ENCODE measurements at places on chromosomes 6 and 20.

DNA sequence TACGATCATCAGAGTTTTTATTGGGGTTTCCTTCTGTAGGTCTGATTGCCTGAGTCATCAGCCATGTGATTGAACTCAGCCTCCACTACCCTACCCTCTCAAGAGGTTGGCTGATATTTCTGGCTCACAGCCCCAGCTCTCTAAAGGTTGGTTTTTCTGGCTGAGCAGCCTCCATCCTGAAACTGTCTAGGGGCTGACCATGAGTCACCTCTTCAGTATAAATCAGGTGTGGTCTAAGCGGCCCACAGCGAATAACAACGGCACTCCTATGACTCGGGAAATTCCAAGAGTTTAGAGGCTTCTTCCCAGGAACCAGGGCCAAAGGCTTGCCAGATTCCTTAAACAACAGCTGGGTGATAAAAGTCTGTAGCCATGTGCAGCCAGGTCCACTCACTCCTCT, 115.5 kb downstream of the SOD2 start:
- no peak for DNase-seq

- no peak for DNase-seq
Observed at GRCh38 chr20:53929974-53930650, 140.3 kb downstream of the BCAS1 start.

- peak; percentile 44 for DNase-seq
Observed at GRCh38 chr6:147418523-147418922, 90.0 kb upstream of the SAMD5 start.

DNA sequence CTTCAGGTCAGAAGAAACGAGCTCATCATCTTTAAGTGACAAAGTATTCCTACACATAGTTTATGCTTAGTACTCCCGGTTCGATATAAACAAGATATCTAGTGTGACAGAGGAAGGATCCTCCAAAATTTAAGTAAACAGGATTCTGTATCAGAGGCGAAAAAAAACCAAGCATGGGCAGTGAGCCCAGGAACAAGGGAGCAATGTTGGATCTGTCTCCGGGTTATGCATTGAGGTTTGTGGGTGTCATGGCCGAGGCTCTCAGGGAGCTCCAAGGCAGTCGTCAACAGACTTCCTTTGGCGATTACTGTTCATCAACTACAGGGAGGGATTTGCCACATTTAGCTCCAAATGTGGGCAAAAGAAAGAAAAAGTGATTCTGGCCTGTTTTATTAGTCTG, 319.5 kb downstream of the CBLN4 start:
- no peak for DNase-seq

GRCh38 chr6:24935366-24936152, at the start of gene RIPOR2:
Gene RIPOR2, minus strand, starts transcription at chr6:24935960. Its CDS starts 62 bp downstream, at chr6:24935898.
- DNase-seq: no peak

GRCh38 chr6:129701721-129702455, 8.1 kb downstream of the ARHGAP18 start:
- DNase-seq: no peak

GRCh38 chr6:26195376-26195923, 108.2 kb downstream of the HFE start:
- DNase-seq: peak; percentile 93

GRCh38 chr6:22716721-22717120, 147.4 kb downstream of the HDGFL1 start:
- no peak for DNase-seq

DNA sequence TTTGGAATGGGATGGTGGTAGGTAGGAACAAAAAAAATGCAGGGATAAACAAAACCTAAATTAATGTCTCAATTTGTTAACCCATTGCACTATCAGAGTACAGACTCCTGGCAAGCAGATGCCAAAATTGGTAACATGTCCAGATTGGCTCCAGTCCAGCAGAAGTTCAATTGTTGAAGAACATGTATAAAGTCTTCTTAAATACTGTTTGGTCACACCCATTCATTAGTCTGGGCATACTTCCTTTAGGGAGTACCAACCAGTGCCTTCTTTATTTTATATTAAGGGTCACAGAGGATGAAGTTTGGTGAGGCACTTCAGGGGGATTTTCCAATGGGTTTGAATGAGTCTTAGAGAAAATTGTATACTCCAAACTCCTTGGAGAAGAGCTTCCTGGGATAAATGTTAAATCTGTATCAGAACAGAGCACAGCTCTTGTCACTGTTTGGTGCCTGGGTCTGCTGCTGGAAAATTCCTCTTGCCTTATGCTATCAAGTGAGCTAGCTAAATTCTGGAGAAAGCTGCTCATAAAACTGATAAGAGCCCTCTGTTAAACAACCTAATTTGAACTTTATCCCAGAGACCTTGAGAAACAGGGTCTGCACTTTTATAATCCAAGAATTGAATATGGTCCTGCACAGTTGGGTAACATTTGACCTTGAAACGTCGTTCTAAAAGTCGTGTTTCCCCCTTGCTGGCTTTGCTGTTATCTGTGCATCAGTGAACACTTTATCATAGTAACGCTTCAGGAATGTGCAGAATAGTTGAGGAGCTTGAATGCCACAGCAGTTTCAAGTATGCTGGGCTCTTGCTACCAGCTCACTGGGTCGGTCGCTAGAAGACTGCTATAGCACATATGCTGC, 334.1 kb upstream of the CITED2 start:
- DNase-seq: no peak

DNA sequence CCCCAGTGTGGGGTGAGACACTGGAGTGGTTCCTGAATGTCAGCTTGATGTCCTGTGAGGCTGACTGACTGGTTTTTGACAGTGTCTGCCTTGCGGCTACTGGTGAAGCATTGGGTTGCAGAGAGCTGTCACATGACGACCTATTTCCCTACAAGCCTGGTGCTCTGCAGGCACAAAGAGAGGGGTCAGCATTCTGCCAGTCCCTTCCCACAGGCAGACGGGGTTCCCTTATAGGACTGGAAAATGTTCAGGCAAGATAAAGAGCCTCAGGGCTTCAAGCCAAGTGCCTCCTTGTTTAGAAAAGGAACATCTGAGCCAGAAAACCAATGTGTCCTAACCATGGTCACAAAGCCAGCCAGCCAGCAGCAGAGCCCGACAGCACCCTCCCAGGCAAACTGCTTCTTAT, 11.0 kb downstream of the LY86 start:
- peak; percentile 51 for DNase-seq

DNA sequence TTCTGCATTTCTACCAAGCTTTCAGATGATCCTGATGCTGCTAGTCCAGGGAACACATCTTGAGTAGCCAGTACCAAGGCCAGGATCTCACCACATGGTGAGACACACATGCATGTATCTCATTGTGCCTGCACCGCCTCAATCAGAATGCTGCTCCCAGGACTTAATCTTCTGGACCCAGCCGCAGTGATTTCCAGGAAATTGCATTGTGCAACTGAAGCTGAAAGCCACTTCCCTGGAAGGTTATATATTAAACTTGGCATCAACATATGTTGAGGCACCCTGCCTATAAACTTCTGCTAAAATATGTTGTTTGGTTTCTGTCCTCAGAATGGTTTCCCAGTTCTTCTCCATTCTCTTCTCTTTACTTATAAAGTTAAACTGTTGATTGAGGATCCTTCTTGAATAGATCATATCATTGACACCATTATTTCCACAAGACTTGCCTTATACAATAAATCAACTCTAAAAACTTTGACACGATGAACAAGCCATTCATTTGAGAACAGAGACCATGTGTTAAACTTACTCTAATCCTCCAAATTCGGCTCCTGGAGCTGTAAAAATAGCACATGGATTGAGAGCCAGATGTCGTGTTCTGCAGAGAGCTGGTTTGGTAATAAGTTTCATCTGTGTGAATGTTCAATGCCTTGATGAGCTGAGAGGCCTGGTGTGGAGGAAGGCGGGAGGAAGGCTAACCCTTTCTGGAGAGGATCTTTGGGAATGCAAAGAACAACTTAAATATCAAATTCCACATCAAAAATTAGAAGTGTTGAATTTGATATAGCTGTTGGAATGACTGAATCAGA, 65.0 kb upstream of the PCSK2 start:
- no peak for DNase-seq

GRCh38 chr6:155770313-155770712, 314.7 kb upstream of the NOX3 start:
- DNase-seq: no peak

- DNase-seq: no peak
Observed at GRCh38 chr6:27899543-27899942, 12.7 kb downstream of the OR2B2 start.

- no peak for DNase-seq
Observed at GRCh38 chr6:129684903-129685661, 24.9 kb downstream of the ARHGAP18 start.

DNA sequence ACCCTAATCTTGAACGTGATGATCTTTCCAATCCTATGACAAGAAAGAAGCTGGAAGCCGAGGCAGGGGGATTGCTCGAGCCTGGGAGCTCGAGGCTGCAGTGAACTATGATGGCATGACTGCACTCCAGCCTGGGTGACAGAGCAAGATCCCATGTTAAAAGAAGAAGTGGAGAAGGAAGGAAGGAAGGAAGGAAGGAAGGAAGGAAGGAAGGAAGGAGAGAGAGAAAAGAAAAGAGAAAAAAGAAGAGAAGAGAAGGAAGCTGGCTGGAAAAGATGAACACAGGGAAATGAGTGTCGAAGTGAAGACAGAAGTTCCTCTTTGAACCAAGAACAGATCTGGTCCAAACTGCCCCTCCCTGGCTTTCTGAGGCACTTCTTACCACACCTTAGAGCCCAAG, 136.0 kb upstream of the PRND start:
- DNase-seq: no peak
